Cardiac muscle cell (in vitro differentiated cells and primary cell): ENCODE measurements at places on chromosomes 2 and 18. TPM values are rescaled to one million over a fixed set of nuclear protein-coding genes. Genes with fewer than 3 reads are reported as not detected.

GRCh38 chr18:33424266-33424946, 16.1 kb downstream of the CCDC178 start:
- peak; percentile 42 for DNase-seq
- H3K27ac ChIP-seq: peak overlapping the region; percentile 8
- H3K27me3 ChIP-seq: no peaks in the 10 kb centered on the region
- H3K4me3 ChIP-seq: no peak overlapping the region
- no peaks in the 10 kb centered on the region for H3K36me3 ChIP-seq

The ASXL3 gene
- total RNA-seq: 8.0 and 10.0 TPM in 2 replicates

The ANKAR gene
- total RNA-seq: 1.2 and 1.4 TPM in 2 replicates

DNA sequence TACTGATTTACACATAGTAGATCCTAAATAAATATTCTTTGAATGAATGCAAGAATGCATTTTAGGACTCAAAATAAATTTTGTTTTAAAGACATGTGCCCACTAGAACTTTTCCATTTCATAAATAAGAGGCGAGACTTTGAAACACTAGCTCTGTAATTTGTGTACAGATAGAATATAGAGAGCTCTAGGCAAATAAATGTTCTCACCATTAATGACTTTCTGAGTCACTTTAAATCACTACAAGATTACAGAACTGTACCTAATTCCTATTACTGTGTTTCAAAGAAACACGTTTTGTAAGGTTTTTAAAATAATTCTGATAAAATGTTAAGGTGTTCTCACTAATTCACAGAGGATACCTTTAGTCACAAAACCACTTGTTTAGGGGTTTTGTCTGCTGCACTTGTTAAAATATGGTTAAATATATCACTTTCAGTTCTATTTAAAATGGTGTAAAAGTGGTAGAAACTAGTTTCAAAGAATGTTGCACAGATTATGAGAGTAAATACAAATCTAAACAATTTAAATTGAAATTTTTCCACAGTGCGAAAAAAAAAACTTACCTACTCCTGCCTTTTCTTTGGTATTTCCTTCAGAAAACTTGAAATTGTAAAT, 158.7 kb upstream of the ZC3H15 start:
- no peak overlapping the region for H3K27ac ChIP-seq
- no peak overlapping the region for H3K4me3 ChIP-seq
- DNase-seq: no peak
- H3K36me3 ChIP-seq: no peaks in the 10 kb centered on the region
- no peaks in the 10 kb centered on the region for H3K27me3 ChIP-seq
- no peaks in the 10 kb centered on the region for H3K4me1 ChIP-seq

DNA sequence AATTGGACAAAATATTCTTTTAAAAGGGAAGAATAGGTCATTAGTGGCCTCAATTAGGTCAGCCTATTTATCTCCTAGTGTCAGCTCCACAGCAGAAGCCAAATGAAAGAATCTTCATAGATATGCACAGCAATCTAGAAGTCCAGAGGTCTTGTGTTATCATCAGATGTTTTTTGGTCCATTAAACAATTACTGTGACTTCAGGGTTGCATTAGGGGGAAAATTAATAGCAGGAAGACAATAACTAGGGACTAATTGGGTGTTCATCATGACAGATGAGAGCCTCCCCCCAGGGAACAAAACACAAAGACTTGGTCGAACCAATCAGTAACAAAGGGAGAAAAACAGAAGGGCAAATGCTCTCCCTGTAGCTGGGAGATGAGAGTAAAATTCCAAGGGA, 264.7 kb downstream of the PTH2R start:
- H3K4me1 ChIP-seq: no peaks in the 10 kb centered on the region
- DNase-seq: no peak
- no peak overlapping the region for H3K27ac ChIP-seq
- no peaks in the 10 kb centered on the region for H3K36me3 ChIP-seq

The POTEJ gene
- total RNA-seq: 1.1 and 4.1 TPM in 2 replicates

DNA sequence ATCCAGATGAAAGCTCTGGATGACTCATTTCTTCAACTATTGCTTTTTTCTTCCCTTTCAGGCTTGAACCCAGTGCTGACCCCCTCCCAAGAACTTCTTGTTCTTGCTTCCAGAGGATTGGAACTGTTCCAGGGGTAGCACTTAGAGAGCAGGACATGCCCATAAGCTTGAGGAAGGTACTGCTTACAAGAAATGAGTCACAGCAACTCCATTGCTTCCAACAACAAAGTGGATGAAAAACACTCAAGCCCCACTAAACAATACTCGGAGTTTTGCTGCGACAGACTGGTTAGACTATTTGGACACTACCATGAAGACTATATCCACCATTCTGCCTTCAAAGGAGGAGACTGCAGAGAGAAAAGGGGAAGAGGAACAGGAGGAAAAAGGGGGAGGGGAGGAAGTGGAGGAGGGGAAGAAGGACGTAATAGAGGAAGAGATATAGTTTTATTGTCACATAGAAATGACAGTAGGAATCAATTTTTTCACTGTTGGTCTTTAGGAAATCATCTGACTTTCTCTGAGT, 1.6 kb upstream of the EPC2 start:
- H3K4me1 ChIP-seq: peaks cover 9% of the 10 kb centered on the region
- peak; percentile 72 for DNase-seq
- H3K27me3 ChIP-seq: peaks cover 21% of the 10 kb centered on the region
- no peak overlapping the region for H3K27ac ChIP-seq
- H3K4me3 ChIP-seq: no peak overlapping the region

The MC4R gene
- total RNA-seq: 0.21 and 0.54 TPM in 2 replicates

GRCh38 chr2:200862532-200863000, 1.9 kb downstream of the CLK1 start:
- peaks cover 31% of the 10 kb centered on the region for H3K4me1 ChIP-seq
- no peaks in the 10 kb centered on the region for H3K27me3 ChIP-seq
- H3K27ac ChIP-seq: peak overlapping the region; percentile 99
- peak; percentile 52 for DNase-seq
- peaks cover 35% of the 10 kb centered on the region for H3K36me3 ChIP-seq
- peak overlapping the region; percentile 65 for H3K4me3 ChIP-seq

The IL36G gene
- 0.30 TPM in 1 of 2 replicates, not detected in the other for total RNA-seq

DNA sequence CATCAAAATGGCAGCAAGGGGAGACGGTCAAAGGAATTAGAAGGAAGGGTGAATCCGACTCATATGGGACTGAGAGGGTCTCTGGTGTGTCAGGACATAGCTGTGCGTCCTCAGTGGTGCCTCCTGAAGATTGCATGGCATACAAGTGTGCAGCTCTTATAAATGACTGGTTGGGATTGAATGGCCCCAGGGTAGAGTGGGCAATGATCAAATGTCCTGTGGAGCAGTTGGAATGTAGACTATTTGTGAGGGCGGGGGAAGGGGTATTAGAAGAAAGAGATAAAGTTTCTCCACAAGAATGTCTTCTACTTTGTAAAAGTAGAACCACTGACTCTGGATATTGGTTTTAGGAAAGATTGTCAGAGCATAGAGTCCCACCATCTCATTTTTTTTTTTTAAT, 24.6 kb downstream of the CTLA4 start:
- no peaks in the 10 kb centered on the region for H3K36me3 ChIP-seq
- H3K27me3 ChIP-seq: no peaks in the 10 kb centered on the region
- no peak overlapping the region for H3K27ac ChIP-seq
- H3K4me1 ChIP-seq: no peaks in the 10 kb centered on the region
- no peak overlapping the region for H3K4me3 ChIP-seq

- no peak for DNase-seq
- H3K27ac ChIP-seq: no peak overlapping the region
- H3K36me3 ChIP-seq: no peaks in the 10 kb centered on the region
- no peak overlapping the region for H3K4me3 ChIP-seq
- H3K4me1 ChIP-seq: no peaks in the 10 kb centered on the region
These were observed 123.9 kb upstream of the ACKR3 start for GRCh38 chr2:236445678-236446077.

DNA sequence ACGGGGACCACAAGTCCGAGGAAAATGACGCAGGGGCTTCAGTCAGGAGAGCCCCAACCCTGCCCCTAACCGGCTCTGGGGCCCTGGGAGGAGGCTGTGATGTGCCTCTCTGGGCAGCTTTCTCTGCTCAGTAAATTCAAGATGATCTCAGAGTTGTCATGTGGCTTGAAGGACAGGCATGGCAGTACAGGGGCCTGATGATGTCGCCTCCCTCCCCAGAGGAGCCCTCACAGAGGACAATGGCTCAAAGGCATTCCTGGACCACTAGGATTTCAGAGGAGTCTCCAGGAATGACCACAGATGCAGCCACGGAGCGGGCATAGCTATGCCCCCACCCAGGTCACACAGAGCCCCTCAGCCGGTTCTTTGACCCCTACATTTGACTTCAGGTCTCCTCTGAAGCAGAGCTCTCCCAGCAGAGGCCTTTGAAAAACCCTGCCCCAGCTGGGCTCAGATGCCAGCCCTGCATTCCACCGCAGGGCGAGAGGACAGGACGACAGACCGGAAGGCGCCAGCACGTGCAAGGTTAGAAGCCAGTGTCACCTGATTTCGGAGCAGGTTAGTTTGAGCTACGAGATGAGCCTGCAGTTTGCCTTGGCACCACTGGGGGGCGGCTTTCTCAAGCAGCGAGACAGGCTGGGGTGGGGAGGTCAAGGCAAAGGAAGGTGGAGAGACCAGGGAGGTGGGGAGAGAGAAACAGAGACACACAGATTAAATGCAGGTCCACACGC, 39.2 kb downstream of the BIN1 start:
- H3K4me3 ChIP-seq: no peak overlapping the region
- H3K36me3 ChIP-seq: no peaks in the 10 kb centered on the region
- DNase-seq: peak; percentile 74
- H3K4me1 ChIP-seq: no peaks in the 10 kb centered on the region
- no peak overlapping the region for H3K27ac ChIP-seq

DNA sequence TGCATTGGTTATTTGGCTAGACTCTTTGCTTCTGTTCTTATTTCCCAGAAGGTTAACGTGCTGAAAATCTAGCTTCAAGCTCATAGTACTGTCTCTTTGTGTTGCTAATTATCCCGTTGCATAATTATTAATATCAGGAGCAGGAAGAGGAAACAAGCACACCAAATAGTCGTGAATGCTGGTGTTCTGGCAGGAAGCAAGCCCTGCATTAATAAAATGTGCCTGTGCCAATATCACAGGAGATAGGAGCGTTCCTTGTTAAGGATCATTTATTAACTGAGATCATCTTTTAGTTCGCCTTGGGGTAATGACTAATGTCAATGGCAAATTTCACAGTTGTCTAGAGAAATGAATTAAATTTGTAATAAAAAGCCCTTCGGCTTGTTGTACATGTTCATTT, 893.0 kb upstream of the POU3F3 start:
- no peaks in the 10 kb centered on the region for H3K36me3 ChIP-seq
- H3K27me3 ChIP-seq: no peaks in the 10 kb centered on the region
- H3K4me1 ChIP-seq: no peaks in the 10 kb centered on the region
- DNase-seq: no peak

DNA sequence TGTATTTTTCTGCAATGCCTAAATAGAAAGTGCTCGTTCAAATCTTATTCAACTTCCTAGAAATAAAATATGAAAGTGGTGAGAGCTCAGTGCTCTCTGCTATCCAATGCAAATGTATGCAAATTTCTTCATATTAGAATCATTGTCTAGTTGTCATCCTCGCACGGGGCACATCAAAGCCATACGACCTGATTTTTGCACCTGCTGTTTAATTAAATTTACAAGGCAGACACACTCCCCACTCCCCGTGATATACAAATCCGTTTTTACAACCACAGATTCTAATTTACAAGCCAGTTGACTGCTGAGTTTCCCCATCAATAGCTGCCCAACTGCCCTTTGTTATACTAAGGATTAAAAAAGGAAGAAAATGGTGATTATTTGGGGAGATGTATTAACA, 284.6 kb downstream of the RNF144A start:
- H3K36me3 ChIP-seq: no peaks in the 10 kb centered on the region
- no peaks in the 10 kb centered on the region for H3K27me3 ChIP-seq
- DNase-seq: no peak

DNA sequence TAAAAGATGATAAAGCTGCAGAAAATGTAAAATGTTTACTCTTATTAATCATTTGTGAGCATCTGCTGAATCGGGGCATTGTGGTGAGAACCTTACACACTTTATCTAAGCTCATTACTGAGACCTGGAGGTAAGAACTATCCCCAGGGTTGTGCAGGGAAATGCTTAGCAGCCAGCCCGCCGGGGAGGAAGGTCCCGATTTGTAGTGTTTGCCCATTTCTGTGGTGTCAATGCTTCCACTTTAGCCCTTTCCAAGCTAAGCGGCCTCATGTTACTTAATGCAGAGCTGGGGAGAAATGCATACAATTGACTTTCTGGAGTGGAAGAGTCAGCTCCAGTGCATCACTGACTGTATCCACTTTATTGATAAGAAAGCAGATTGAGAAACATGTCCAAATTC, 20.8 kb upstream of the KCNK3 start:
- DNase-seq: no peak
- no peak overlapping the region for H3K27ac ChIP-seq
- H3K36me3 ChIP-seq: no peaks in the 10 kb centered on the region

The CAVIN2 gene
- total RNA-seq: 0.74 and 1.1 TPM in 2 replicates

GRCh38 chr18:57587098-57587661, 678 bp upstream of the FECH start:
- H3K27me3 ChIP-seq: no peaks in the 10 kb centered on the region
- DNase-seq: no peak
- peaks cover 5% of the 10 kb centered on the region for H3K4me1 ChIP-seq
- no peak overlapping the region for H3K4me3 ChIP-seq
- peak overlapping the region; percentile 69 for H3K27ac ChIP-seq

- H3K4me3 ChIP-seq: no peak overlapping the region
- H3K36me3 ChIP-seq: no peaks in the 10 kb centered on the region
- no peak for DNase-seq
- no peaks in the 10 kb centered on the region for H3K27me3 ChIP-seq
- H3K27ac ChIP-seq: no peak overlapping the region
- H3K4me1 ChIP-seq: no peaks in the 10 kb centered on the region
These were observed 706.9 kb upstream of the ID2 start for GRCh38 chr2:7974936-7975335.

GRCh38 chr2:106280722-106281446, 86.8 kb upstream of the UXS1 start:
- no peaks in the 10 kb centered on the region for H3K36me3 ChIP-seq
- no peak for DNase-seq
- H3K4me1 ChIP-seq: peaks cover 7% of the 10 kb centered on the region
- H3K27ac ChIP-seq: no peak overlapping the region

GRCh38 chr2:42446503-42447271, 47.1 kb downstream of the KCNG3 start:
- no peaks in the 10 kb centered on the region for H3K36me3 ChIP-seq
- DNase-seq: no peak
- H3K27me3 ChIP-seq: no peaks in the 10 kb centered on the region

GRCh38 chr2:75277111-75277510, 77.8 kb upstream of the TACR1 start:
- peaks cover 9% of the 10 kb centered on the region for H3K4me1 ChIP-seq
- no peak overlapping the region for H3K4me3 ChIP-seq
- no peak overlapping the region for H3K27ac ChIP-seq
- H3K36me3 ChIP-seq: no peaks in the 10 kb centered on the region
- DNase-seq: no peak

DNA sequence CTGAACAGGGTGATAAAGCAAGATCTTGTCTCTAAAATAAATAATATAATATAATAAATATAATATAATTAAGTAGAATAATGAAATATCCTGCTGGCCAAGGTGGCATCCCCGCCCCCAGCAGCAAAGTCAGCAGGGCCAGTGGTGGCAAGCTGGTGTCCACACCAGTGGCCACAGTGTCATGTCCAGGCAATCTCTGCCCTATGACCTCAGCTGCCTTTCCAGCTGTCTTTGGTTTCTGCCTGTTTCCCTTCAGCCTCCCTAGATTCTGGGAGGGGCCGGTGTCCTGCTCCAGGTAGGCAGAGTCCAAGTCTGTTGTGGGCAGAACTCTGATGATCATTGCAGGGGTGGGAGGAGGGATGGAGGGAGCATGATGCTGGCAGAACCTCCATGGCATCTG, 16.2 kb upstream of the STEAP3 start:
- H3K36me3 ChIP-seq: no peaks in the 10 kb centered on the region
- no peak overlapping the region for H3K27ac ChIP-seq
- no peak overlapping the region for H3K4me3 ChIP-seq
- H3K27me3 ChIP-seq: peaks cover 6% of the 10 kb centered on the region
- DNase-seq: no peak
